ENCODE measurements at places on chromosomes 13 and 19.

- DNase-seq, result no peak
Measured at GRCh38 chr13:43305416-43305815, 282.0 kb downstream of the DNAJC15 start.

DNA sequence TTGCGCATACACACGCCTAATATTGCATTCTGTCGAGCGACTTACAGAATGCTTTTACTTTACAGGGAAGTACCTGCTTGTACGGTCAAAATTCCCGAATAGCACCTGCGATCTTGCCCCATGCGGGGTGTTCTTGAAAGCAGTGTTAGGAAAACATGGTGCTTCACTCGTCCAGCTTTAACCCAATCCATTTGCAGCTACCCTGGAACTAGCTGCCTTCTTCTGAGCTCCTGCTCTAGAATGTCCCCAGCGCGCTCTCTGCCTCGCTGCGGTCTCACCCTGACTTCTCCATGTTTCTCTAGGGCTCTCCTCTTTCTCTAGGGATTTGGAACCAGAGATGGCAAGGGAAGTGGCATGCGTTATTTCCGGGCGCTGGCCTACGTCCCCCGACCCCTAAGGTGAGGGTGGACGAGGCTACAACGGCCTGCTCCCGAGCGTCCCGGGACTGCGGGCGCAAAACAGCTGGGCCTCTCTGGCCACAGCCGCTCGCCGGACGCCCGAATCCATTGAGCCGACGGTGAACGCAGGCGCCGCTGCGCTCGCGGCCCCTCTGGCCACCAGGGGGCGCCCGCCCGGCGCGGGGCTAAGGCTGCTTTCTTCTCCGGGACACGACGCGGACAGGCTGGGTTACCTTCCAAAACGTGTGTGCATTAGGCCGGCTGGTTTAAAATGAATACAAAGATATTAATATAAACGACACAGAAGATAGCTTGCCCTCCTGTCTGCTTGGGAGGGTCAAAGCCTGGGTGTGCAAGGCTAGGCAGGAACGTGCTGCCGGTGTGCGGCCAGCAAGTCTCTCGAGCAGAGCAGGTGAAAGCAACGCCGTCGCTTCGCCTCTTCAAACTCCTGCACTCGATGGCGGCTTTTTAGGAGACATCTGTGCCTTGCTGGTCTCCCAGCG is 1.8 kb upstream of the SPRY2 start:
- DNase-seq, result peak; percentile 95

DNA sequence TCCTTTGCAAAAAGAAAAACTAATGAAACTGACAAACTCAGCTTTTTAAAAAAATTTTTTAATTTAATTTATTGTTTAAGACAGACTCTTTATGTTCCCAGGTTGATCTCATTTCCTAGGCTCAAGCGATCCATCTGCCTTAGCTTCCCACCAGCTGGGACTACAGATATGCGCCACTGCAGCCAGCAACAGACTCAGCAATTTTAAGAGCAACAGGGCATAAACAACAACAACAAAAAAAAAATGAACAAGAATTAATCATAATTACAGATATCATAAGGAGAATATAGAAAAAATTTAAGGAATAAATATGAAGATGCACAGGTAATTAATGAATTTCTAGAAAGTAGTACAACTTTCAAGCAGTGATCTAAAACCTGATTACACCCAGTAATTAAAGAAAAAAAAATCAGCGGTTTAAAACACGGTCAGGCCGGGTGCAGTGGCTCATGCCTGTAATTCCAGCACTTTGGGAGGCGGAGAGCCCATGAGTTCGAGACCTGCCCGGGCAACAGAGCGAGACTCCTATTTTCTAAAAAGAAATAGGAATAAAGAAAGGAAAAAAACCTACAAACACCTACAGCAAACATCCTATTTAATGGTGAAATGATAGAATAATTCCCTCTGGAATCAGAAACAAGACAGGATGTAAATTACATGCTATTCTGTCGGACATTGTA is 1.4 kb downstream of the ZNF699 start:
- no peak for DNase-seq

GRCh38 chr13:113928685-113929627 is 44.9 kb downstream of the C13orf46 start:
- DNase-seq, result peak; percentile 91

- no peak for DNase-seq
Measured at GRCh38 chr13:99469041-99469440, 32.2 kb upstream of the TM9SF2 start.
